CD8-positive, alpha-beta memory T cell (primary cell): ENCODE measurements at places on chromosomes 3 and 15. TPM values are rescaled to one million over a fixed set of nuclear protein-coding genes. Genes with fewer than 3 reads are reported as not detected.

The TSC22D2 gene
- polyA plus RNA-seq = 11.9 TPM

- DNase-seq = no peak
Observed at GRCh38 chr3:30455840-30456239, 150.6 kb upstream of the TGFBR2 start.

DNA sequence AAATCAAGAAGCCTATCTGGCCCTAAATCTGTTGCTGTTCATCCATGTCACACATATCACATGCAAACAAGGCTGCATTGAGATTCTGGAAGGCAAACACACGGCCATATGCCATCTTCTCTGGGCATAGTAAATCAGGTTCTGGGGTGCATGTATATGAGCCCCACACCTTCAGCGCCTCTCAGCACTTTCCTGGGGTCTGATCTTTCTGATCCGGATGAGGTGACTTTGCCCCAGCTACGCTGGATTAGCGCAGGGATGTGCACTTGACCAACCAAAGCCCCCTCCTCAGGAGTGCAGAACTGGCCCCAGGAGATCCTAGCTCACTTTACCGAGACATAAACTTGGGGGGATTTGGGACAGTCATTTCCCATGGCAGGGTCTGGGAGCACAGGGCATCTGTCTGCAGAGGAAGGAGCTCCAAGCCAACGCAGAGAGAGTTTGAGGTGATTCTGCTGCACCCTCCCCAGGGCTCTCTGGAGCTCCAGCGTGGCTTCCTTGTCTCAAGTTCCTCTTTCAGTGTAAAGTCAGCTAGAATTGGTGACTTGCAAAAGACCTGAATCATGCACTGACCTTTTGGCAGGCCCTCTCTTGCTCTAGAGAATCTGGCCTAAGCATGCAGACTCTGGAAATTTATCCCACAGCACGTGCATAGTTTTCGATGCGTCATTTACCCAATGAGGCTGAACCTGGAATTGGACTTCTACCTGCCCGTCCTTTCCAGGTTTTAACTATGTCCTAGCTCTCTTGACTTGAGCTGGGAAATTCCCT is 63.5 kb upstream of the KLF13 start:
- no peak for DNase-seq

DNA sequence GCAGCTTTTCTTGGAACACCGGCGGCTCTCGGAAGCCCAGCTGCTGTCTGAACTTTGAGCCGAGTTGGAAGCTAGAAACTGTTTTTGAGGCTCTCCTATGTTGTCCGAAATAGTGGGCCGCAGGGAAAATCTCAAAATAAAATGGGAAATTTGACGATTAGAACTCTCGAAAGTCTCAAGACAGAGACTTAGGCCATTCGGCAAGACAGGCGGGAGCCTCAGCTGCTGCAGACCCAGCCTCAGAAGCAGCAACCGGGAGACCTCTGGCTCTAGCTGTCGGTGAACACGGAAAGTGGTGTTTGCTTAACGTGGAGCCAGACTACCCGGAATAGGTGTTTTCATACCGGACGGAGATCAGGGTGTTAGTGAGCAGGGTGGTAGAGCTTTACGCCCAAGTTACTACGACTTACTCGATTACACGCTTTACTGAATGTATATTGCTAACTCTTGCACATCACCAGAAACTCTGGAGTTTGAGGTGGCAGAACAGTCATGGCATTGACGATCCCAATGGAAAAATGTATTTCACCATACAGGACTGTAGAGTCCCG is 357 bp upstream of the MAN2C1 start:
- no peak for DNase-seq

The DPPA2 gene
- not detected for polyA plus RNA-seq

DNA sequence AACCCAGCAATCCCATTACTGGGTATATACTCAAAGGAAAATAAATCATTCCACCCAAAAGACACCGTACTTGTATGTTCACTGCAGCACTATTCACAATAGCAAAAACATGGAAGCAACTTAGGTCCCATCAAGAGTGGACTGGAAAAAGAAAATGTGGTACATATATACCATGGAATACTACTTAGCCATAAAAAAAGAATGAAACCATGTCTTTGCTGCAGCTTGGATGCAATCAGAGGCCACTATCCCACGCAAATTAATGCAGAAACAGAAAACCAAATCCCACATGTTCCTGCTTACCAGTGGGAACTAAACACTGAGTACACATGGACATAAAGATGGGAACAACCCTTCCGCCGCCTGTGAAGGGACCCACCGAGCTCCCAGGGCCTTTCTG is 34.2 kb downstream of the UACA start:
- DNase-seq = no peak

The TGM5 gene
- not detected for polyA plus RNA-seq

The CKMT1B gene
- not detected for polyA plus RNA-seq

DNA sequence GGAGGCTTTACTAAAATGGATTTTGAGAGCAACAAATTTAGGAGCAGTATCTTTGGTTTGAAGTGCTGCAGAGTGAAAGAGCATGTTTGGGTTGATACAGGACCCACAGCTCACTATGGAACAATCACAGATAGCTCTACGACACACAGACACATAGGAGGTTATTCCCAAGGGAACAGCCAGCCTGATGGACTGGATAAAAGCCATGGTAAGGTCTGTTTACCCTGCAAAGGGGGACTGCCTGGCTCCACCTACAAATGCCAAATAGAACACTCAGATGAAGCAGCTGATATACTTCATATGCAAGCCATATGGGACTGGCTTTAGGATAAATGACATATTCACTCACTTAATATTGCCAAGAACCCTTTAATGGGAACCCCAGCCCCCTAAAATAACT is 75.4 kb downstream of the CDC25A start:
- DNase-seq = no peak

- no peak for DNase-seq
Observed at GRCh38 chr3:142445816-142446254, 2.0 kb downstream of the XRN1 start.

DNA sequence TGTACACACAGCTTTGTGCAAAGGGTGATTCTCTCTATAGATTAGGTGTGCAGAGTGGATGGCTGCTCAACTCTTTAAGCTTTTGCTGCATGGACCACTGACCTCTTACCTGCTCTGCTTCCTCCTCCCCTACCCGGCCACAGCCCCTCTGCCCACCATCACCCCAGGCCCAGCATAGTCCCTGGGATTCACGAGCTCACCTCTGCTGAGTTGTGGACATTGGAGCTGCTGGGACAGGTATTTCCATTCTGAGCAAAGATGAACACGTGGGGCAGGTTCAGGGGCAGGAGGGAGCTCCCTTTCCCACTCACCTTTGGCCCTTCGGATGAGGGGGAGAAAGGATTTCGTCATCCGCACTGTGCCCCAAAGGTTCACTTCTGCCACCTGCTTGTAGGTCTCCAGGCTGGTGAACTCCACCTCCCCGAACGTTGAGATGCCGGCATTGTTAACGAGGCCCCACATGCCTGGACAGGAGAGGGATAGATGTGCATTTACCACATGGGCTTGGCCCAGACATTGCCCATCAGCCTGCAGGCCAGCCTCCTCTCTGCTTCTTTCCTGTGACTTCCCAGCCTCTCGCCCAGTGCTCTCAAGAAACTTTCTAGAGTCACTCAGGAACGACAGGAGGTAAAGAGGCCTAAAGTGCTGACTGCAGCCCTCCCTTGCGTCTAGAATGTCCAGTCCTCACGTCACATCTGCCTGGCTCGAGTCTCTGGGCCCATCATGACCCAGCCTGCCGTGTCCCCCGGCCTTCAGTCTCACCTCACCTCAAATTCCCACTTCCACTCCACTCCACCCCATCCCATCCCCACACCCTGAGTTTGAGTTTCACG is 41.6 kb downstream of the BDH1 start:
- no peak for DNase-seq

- no peak for DNase-seq
Observed at GRCh38 chr15:82530006-82530405, 10.3 kb downstream of the RPS17 start.

- DNase-seq = no peak
Observed at GRCh38 chr3:127711021-127711695, 38.4 kb downstream of the ABTB1 start.

GRCh38 chr3:189267981-189268613 is 96.3 kb downstream of the TPRG1 start:
- DNase-seq = no peak

DNA sequence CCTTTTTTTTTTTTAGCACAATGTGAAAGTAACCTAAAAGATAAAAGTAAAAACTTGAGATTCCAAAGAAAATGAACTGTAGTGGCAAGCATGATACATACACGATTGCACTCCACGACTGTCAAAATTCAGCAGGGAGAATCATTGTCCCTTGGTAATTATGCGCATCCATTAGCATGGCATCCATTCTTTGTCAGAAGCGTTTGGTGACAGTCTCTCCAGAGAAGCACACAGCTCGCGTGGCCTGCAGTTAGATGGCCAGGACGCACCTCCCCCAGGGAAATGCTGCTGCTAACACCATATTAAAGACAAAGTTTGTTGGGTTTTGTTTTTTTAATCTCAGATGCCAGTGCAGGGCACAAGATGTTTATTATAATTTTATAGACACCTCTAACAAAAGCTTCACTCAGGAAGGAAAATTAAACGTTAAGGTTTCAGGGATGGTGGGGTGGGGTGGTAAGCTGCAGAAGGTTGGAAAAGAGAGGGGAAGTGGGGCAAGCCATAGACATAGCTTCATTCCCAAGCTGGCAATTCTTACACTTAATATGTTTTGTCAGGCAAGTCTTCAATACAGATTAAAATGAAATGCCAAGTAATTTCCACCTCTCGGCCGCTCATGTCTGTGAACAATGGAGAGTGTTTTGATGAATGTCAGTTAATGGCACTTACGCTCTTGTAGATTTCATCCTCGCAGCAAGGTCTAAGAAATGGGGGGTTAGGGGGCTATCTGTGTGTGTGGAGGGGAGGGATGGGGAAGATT is 142.8 kb upstream of the TOPAZ1 start:
- DNase-seq = no peak

- no peak for DNase-seq
Observed at GRCh38 chr3:108134555-108134880, 43.7 kb upstream of the CD47 start.

- DNase-seq = no peak
Observed at GRCh38 chr3:178001670-178002101, 534.5 kb upstream of the KCNMB2 start.

The IQCB1 gene
- 21.3 TPM for polyA plus RNA-seq

DNA sequence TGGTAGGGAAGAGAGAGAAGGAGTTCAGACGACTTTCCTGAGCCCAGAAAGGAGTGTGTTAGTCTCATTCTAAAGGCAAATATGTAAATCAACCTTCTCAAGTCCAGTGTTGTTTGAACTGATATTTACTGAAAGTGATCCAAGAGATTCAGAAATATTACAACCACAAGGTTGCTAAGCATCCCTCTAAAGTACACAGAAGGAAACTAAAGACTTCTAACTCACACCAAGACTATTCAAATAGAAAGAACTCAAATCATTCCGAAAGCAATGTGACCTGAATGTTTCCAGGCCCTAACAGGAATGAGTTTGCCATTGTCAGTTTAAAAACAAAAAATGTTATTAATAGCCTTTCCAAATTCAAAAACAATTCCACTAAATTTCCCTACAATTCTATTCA is 56.9 kb upstream of the VGLL3 start:
- no peak for DNase-seq

DNA sequence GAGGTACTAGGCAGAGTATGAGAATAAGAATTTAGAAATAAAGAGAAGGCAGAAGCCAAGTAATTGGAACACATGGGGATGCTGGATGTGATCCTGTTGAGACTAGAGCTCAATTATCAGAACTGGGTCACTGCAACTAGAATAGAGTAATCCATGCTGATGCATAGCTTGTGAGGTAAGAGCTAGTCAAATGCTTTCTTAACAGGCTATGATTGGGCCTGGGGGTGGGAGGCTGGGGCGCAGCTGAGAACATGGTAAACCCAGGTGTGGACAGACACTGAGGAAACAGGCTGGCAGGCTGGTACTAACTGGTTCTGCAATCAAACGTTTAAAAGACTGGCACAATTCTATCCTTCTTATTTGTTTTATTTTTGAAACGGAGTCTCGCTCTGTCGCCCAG is 50.5 kb upstream of the LRRFIP2 start:
- DNase-seq = no peak

DNA sequence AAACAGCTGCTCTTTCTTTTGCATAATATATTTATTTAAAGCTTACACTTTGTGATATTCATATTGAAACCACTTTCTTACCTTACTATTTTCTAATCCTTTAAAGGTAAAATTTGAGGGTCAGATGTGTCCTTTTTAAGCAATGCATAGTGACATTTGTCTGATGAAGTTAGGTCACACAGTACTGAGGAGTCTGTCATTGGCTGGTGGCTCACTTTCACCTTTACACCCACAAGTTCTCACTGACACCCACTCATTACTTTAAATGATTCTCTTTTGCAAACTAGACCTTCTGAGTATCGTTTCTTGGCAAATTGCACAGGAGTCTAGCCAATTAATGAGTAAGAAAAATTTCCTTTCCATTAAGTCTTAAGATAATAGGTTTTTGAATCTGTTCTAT is 758.3 kb upstream of the ARPP21 start:
- DNase-seq = no peak

DNA sequence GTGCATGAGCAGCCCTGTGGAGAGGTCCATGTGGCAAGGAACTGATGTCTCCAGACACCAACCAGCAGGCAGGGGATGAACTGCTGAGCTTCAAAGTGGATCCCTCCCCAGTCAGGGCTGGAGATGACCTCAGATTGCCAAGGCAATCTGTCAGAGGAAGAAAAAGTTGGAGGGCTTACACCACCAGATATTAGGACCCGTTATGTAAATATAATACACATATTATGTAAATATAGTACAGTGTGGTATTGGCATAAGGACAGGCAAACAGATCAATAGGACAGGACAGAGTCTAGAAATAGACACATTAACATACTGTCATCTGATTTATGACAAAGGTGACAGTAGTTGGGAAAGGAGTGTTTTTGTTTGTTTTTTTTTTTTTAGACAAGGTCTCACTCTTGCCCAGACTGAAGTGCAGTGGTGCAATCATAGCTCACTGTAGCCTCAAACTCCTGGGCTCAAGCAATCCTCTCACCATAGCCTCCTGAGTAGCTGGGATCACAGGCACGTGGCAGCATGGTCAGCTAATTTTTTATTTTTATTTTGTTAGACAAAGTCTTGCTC is 18.0 kb upstream of the RAB7A start:
- DNase-seq = no peak
